ENCODE measurements at places on chromosomes 1 and 21.

DNA sequence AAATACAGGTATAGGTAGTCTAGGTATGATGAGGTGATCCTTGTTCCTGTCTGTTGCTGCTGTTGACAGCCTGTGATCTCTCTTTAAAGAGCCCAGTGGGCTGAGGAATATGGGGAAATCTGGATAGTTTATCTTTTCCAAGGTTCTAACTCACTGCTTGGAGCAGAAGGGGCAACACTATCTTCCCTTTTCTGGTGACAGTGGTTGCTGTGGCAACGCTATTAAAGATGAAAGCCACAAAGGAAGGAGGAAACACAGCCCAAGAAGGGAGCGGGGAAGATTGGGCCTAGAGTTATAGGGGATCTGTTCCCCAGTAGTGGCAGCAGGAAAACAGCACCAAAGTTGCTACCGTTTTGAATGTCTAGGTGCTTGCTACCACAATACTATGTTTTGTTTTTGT, 8.8 kb downstream of the PCP4L1 start:
- no peak for DNase-seq

DNA sequence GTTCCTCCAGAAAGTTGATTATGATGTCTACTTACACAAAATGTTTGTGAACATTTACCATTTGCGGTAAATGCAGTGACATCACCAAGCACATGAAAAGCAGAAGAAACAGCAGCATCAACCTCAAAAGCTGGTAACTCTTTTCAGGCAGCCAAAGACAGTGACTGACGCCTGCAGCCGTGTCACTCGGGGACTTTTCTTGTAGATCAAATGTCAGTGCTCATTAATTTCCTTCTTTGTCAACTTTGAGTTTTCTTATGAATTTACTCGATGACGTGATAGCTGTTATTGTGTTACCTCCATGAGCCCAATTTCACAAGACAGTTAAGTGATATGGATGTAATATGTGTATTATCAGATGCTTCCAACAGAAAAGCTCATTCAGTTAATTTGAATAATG, 92.5 kb downstream of the RIPK4 start:
- no peak for DNase-seq

DNA sequence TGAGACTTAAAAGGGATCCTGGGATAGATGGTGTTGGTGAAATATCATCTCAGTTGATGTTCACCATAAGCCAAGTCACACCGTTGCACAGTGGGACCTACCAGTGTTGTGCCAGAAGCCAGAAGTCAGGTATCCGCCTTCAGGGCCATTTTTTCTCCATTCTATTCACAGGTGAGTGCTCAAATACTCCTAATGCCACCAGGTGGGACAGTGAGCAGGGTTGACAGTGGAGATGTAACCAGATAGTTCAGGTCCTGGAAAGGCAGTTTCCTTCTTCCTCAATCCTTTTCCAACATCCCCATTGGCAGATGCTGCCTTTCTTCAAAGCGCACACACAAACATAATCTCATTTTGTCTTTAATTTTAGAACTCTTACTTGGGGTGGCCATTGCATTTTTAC, 11.6 kb downstream of the CD160 start:
- no peak for DNase-seq

DNA sequence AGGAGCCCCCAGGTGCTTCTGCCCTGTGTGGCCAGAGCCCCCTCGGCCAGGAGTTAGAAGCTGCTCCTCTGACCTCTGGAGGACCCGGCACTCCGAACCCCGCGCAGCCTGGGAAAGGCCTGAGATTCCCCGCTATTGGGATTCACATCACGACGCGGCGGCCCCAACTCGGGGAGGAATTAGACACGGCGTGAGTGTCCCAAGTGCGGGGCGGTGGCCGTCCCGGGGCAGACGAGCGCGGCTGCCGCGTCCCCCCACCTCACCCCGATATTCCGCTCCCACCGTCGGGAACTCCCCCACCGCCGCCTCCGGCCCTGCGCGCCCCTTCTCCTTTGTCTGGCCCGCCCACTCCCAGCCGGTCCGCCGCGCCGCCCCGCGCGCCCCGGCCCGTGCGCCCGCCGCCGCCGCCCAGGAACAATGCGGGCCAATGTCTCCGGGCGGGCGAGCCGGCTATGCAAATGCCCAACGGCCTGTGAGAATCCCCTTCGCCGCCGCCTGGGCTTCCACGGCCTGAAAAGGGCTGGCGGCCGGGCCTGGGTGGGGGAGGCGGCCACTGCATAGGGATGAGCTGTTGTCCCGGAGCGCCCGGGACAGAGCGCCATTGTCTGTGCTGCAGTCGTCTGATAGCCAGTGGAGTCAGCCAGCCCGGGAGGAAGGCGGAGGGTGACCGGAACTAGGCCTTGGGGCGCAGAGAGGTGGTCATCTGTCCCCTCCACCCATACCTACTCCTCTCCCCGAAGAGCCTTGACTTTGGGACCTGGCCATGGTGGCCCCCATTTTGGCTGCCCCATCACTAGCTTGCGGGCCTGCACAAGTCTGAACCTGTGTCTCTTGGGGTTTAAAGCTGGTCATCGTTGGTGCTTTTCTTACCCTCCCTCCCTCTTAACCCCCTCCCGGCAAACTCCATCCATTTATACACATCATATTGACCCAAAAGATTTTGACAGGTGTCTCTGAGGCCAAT, 19.4 kb downstream of the RHBG start:
- DNase-seq: peak; percentile 86

DNA sequence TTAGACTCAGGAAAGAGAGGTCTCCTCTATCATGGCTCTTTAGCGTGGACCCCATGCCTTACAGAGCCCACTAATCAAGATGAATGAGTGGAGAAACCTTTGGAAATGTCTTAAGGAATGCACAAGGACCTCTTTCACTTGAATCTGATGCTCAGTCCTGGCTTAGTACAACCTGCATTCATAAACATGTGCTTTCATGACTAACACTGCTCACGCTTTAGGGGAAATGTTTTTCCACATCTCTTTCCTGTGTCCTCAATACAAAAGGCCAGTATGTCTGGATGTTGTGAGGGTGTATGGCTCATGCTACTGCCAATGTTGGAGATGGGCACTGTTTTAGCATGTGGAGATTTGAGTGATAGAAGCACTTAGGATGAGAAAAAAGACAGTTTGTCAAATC, 14.2 kb upstream of the GNG12 start:
- no peak for DNase-seq

DNA sequence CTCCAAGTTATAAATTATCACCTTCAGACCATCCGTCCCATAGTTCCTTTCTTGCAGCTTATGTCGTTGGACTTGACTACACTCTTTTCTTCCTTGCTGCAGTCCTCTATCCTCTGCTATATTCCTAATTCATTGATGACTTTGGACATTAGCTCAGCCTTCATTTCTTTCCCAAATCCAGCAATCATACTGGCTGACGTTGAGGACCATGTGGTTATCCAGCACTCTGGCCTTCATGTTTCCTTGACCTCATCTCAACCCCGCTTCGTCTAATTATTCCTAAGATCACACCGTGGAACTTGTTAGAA, 27.4 kb downstream of the RAD54L start:
- no peak for DNase-seq

- peak; percentile 81 for DNase-seq
These were observed 10.9 kb downstream of the WNT4 start for GRCh38 chr1:22131875-22132486.

GRCh38 chr1:185350027-185350442, 33.0 kb upstream of the IVNS1ABP start:
- no peak for DNase-seq

GRCh38 chr1:40224040-40224439, 23.7 kb upstream of the TMCO2 start:
- no peak for DNase-seq

GRCh38 chr1:61708953-61709907, 15.7 kb downstream of the TM2D1 start:
- no peak for DNase-seq

GRCh38 chr1:160236806-160237205, 25.5 kb downstream of the DCAF8 start:
- no peak for DNase-seq

GRCh38 chr1:35506960-35507912, 50.0 kb downstream of the KIAA0319L start:
- no peak for DNase-seq

DNA sequence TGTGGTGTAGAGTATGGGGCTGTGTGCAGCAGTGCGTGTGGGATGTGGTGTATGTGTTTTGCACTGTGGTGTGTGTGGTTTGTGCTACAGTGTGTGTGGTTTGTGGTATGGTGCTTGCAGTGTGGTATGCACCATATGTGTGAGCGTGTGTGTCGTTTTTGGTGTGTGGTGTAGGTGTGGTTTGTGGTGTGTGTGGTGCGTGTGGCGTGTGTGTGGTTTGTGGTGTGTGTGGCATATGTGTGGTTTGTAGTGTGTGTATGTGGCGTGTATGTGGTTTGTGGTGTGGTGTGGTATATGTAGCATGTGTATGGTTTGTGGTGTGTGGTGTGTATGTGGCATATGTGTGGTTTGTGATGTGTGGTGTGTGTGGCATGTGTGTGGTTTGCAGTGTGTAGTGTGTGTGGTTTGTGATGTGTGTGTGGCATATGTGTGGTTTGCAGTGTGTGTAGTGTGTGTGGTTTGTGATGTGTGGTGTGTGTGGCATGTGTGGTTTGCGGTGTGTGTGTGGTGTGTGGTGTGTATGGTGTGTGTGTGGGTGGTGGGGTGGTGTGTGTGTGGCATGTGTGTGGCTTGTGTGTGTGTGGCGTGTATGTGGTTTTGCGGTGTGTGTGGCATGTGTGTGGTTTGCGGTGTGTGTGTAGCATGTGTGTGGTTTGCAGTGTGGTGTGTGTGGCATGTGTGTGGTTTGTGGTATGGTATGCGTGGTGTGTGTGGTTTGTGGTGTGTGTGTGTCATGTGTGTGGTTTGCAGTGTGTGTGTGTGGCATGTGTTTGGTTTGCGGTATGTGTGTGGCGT, 53.5 kb upstream of the TRAPPC10 start:
- DNase-seq: no peak

DNA sequence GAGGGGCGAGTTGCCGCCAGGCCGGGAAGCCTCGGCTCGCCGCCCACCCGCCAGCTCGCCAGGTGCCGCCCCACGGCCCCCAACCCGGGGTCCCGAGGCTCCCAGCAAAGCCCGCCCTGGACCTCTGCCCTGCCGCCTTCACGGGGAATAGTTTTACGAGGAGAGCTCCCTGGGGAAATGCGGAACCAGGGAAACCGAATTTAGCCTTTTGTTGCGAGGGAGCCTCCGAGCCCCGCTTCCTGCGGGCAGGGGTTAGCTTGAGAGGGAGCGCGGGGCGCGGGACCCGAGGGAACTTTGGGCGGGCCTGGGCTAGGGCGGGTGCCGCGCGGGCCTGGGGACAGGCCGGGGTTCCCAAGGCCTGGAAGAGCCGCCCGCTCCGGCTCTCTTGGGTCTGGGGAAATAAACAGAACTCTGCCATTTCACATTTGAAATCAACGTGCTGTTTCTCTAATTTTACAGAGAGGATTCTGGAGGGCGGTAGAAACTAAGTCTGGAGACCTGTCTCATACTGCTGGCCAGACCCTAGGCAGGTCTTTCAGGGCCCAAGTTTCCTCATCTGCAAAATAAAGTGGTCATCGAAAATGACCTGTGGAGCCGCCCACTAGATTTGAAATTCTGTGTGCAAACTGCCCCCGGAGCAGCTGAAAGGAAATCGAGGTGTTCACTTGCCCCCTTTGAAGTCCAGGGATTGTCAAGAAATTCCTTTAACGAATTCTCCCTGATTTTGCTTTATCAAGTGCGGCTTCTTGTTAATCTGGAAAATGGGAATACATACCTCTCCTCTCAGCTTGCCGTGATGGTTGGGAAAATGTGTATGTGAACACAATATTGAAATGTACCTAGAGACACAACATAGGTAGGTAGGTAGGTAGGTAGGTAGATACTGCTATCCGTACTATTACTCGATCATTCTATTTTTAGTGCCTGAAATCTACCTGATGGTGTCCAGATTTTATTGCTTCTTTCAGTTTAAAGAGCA, 749 bp upstream of the GLUL start:
- no peak for DNase-seq

DNA sequence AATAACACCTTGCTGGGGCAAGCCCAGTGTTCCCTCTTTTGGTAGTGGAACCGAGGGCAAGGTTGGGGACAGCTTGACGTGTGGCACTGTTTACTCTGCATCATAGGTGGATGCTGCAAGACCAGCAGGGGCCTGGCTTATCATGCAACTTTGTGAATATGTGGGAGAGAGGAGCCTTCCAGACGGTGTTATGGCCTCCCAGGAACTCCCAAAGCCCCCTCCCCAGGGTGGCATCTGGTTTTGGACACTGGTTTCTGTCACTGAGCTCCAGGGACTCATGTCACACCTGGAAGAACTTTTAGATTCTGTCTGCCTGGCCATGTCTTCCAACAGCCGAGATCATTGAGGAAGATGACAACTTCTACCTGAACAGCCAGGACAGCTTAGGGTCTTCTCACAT, 1.4 kb upstream of the TLR5 start:
- no peak for DNase-seq

GRCh38 chr1:27428316-27429028, 36.0 kb downstream of the GPR3 start:
- no peak for DNase-seq

DNA sequence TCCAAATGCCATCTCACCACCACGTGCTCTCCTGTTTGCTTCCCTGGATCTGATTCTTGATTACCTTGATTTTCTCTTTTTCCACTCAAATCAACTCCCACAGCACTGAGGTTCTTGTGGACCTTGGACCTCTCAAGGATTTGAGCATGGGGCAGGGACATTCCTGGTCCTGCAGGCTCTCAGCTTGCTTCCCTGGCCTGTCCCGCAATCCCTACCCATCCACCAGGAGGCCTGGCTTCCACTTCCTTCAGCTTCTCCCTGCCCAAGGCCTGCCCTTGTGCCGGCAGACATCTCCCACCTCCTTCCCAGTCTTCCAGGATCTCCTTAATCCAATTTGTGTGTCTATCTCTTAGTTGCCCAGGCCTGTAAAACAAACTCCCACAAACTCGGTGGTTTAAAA, 21.6 kb downstream of the PLA2G2A start:
- no peak for DNase-seq

- DNase-seq: no peak
These were observed 5.8 kb downstream of the COQ8A start for GRCh38 chr1:226945858-226946245.

GRCh38 chr1:178418284-178418955, 78.3 kb downstream of the CLEC20A start:
- DNase-seq: no peak

DNA sequence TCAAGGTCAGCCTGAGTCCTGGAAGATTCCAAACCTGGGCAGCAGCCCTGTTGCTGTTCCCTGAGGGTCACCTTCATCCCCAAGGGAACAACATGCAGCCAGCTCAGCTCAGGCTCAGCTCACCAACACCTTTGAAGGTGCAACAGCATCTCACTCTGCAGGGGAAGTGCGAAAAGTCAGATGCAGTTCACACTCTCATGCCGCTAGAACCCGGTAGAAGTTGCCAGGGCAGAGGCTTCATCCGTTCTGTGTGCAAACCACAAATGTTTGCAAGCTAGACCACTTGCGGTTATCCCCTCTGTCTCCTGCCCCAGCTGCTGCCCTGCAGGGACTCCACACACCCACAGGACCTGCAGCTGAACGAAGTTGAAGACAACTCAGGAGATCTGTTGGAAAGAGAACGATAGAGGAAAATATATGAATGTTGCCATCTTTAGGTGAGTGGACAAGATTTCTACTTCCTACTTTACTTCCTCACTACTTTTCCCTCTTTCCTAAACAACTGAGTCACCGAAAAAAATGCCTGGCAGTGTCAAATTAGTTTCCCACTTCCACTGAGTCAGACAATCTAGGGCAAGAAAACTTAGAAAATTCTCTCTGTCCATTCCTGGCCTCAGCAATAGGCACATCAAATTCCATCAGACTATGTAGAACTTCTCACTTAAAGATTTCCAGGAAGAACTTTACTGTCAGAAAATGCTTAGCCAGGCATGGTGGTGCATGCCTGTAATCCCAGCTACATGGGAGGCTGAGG, 1.8 kb upstream of the FCRL6 start:
- DNase-seq: no peak
